ENCODE measurements at places on chromosomes 7 and 10.

- no peak for DNase-seq
These were observed 41.0 kb downstream of the KIAA1217 start for GRCh38 chr10:24249829-24250415.

DNA sequence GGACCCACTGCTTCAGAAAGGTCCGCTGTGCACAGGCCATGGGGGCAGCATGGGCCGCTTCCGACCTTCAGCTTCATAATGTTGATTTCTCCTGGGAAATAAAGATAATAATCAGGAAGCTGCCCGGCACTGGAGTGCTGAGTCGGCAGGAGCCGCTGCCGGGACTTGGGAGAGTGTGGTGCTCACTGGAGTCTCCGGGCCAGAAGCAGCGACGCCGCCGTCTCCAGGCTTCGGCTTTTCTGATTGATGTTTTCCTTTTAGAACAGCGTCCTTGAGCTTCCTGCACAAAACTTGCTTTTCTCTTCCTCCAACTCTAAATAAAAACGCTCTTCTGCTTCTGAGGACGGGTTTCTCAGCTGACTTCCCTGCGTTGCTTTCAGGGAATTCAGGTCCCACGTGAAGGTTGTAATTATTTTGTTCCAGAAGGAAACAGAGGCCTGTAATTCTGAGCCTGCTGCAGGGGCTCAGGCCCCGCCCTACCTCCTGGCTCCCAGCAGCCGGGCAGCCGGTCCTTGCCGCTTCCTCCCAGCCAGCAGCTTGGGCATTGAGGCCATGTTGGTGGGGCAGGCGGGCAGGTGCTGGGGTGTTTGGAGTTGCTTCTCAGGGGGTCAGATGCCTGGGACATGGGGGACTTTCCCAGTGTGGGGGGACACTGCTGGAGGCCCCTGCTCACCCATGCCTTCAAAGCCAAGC lies 14.7 kb downstream of the PWWP2B start:
- DNase-seq: no peak

DNA sequence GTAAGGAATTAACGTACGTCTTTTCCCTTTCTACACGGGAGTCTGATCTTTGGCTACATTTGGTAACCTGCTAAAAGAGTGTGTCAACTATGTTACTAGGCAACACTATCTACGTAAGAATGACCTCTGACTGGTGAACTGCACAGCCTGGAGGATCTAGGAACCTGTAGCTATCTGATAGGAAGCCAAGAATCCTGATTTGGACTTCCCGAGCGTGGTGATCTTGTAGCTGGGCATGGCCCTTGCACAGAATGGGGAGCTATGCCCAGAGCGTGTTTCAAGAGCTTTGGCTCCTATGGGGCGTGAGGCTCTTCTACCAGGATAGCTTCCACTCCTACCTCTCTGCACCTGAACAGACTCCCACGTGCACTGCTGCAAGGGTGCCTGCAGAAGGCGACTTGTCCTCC lies 157.5 kb downstream of the TAX1BP1 start:
- no peak for DNase-seq

DNA sequence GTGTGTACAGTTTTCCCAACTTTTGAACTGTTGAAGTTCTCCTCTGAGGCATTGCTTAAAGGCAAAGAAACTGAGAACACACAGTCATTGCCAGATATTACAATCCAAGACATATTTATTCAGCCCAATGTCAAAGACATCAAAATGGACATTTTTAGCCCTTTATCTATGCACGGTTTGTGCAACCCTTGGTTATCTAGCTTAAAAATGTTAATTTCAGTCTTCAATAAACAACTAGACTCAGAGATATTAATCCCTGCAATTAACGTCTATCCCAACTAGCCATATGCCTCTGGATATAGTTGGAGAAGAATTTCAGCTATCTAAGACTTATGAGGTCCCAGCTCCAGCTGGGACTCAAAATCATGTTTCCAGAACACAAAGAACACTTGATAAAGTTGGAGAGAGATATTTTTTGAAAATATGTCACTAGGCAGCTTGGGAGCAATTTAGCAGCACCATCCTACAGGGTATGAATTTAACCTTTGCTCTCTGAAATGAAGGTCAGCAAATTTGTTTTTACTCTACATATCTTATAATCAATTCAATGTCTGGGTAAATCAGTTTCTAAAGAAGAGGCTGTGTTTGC lies 357.0 kb downstream of the RNLS start:
- no peak for DNase-seq

GRCh38 chr10:100683545-100684300 lies 61.7 kb upstream of the PAX2 start:
- no peak for DNase-seq

GRCh38 chr7:2438186-2438585 lies 34.8 kb downstream of the CHST12 start:
- no peak for DNase-seq

DNA sequence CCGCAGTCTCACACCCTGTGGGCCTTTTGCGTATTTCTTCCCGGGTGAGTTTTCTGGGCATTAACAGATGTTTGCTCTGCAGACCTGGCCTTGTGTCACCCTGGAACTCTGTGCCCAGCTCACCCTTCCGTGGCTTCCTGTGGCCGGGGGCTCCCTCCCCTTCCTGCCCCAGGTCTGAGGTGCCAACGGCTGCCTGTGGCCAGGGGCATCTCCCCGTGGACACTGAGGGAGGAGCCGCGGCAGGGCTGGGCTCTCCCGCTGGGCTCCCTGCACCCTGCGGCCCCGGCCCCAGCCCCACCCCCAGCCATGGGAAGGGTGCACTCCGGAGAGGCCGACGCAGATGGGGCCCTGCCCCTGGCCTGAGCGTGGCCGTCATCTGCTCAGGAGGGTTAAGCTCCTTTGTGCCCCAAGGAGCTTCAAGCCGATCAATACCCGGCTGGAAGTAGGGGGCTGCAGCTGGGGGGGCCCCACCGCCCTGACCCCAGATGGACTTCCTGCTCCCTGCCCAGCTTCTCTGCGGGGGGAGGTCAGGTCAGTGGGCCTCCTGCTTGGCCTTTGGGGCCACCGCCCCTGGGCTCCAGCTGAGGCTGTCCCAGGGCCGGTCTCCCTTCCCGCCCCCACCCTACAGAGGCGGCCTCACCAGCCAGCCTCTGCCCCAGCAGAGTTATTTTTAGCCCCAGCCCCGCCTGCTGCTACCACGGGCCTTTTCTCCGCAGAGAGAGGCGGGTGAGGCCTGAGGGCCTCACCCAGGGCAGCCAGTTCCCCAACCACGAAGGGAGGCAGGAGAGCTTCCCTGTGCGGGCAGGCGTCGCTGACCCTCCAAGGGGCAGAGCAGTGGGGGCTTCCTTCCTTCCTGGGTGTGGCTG lies 24.2 kb downstream of the PWWP2B start:
- no peak for DNase-seq

DNA sequence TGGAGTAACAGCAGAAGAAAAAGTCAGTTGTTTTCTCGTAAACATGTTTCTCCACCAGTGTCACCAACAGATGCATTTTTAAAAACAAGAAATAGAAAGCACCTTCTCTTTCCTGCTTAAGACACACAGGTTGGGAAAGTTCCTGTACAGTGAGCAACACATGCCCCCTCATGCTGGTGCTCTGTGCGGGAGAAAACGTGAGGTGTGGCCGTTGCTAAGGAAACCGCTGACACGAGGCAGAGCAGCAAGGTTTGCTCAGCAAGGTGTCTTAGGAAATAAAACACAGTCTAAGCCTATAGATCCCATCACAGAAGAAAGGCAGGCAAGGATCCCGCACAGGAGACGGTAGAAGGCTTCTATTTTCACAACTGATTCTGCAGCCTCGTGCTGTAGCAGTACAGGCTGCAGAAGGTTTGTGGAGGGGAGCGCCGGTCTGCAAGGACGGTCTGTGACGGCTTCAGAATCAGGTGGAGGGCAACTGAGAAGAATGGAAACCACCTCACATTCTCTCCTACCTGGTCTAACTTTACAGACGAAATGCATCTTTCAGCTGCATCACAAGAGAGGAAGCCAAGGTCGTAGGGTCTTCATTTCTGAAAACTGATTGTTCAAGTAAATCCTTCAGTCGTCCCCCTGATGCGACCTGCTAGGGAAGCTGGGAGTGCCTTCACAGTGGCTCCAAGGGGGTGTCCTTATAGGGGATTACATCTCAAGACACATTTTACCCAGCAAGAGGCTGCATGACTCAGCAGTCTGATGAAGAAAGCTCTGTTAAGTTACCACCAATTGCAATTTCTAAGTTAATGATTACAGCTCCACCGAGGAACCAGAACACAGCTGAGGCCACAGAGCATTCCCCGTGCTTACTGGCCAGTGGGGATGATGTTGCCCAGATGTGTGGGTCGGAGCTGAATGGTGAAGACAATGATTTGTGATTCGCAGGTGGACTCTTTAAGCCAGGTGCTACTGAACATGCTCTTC lies 150.7 kb upstream of the KLF14 start:
- DNase-seq: no peak

DNA sequence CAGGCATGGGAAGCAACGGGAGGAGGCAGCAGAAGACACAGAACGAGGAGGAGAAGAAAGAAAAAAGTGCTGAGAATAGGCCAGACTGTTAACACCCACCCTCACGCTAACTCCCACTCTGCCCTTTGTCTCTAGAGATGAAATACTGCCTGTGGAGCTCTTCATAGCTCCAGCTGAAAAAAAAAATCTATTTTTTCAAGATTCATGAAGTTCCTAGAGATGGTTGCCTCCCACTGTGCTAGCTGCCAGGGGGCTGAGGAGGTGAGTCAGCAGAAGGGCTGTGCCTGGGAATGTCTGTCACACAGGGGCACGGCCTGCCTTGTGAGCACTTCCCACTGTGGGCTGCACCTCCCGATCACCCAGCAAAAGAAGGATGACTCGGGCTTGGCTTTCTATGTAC lies 144.5 kb downstream of the RNF216 start:
- DNase-seq: peak; percentile 87

DNA sequence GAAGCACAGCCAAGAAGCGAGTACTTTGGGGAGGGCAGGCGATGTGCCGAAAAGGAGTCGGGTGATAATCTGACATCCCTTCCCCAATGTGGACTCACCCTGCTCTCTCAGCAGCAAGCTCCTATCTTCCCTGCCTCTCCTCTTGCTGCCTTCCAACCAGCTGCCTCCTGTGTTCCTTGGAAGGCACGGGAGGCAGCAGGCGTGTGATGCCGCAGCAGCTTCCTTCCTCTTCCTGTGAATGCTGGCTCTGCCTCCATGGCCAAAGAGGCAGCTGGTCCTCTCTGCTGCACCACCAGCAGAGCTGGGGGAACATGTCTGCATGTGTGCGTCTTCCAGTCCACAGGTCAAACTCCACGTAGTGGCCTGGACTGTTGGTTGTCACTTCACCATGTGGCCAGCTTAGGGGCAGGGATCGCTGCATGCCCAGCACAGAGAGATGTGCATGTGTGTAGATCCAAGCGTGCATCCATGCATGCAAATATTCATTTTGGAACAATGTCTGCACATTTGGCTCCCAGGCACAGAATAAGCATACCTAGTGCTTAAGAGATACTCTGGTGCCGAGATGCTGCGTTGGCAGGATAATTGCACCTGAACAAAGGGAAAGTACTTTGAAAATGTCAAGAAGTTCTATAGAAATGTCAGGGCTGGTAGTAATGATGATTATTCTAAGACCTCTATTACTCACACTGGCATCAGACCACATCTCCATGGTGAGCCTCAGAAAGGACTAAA lies 499.8 kb downstream of the PLXNA4 start:
- DNase-seq: no peak

- no peak for DNase-seq
These were observed 75.5 kb downstream of the RPS24 start for GRCh38 chr10:78109210-78109609.

GRCh38 chr7:2049782-2050510 lies 182.8 kb downstream of the MAD1L1 start:
- no peak for DNase-seq

DNA sequence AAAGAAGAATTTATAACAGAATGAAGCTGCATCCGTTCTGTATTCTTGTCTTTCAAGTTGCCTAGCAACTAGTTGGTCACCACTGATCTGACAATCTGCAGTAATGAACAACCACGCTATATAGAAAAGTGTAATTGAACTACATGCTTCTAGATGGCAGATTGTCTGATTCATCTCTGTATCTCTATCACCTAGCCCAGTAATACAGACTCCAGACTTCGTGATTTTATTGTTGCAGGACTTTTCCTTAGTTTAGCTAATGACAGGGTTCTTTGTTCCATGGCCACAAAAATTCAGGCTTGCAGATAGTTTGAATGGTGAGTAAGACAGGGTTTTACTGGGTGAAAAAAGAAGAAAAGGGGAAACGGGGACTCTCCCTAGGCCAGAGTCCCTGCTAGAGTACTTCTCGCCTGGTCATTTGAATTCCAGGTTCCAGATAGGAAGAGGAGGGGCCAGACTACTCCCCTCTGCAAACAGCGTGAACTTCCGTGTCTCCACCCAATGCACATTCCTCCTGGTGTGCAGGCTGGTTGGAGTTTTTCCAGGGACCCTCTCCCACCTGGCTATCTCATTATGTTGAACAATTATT lies 45.9 kb downstream of the COL1A2 start:
- no peak for DNase-seq

All from smooth muscle cell of the brain vasculature (primary cell).